Kidney (tissue), 22 donors: ENCODE measurements at places on chromosomes 1 and 21.
A peak's percentile ranks its signal among the peaks of the same experiment; 100 is the strongest.

GRCh38 chr21:17428484-17428869 lies 84.4 kb upstream of the CXADR start:
- H3K4me1 ChIP-seq: no peaks in the 10 kb centered on the region
- no peak overlapping the region for H3K27ac ChIP-seq
- no peaks in the 10 kb centered on the region for H3K27me3 ChIP-seq
- no peak for DNase-seq
- H3K4me3 ChIP-seq: no peak overlapping the region

GRCh38 chr1:171507435-171507834 lies 22.1 kb downstream of the PRRC2C start:
- H3K4me1 ChIP-seq: no peaks in the 10 kb centered on the region
- H3K36me3 ChIP-seq: no peaks in the 10 kb centered on the region
- H3K27me3 ChIP-seq: no peaks in the 10 kb centered on the region
- no peak for DNase-seq
- no peak overlapping the region for H3K27ac ChIP-seq

DNA sequence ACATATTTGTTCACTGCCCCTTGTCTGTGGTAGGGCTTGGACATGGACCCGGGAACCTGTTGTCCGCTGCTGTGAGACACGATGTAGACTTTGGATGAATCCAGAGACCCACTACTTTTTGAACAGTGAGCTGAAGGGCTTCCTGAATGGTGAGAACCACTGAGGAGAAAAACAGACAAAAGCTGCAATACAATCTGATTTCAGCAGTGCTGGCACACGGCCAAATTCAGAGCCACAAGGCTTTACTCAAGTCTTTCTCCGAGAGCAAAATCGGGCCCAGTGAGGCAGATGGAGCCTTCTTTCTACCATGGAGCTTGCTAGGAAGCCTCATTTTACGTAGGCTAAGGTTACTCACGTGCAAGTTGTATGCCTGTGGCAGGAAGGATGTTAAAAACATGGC lies 197.6 kb downstream of the SIPA1L2 start:
- H3K27me3 ChIP-seq: no peaks in the 10 kb centered on the region
- H3K4me1 ChIP-seq: peaks cover 7% of the 10 kb centered on the region
- H3K4me3 ChIP-seq: no peak overlapping the region
- no peak overlapping the region for H3K27ac ChIP-seq
- no peak for DNase-seq

DNA sequence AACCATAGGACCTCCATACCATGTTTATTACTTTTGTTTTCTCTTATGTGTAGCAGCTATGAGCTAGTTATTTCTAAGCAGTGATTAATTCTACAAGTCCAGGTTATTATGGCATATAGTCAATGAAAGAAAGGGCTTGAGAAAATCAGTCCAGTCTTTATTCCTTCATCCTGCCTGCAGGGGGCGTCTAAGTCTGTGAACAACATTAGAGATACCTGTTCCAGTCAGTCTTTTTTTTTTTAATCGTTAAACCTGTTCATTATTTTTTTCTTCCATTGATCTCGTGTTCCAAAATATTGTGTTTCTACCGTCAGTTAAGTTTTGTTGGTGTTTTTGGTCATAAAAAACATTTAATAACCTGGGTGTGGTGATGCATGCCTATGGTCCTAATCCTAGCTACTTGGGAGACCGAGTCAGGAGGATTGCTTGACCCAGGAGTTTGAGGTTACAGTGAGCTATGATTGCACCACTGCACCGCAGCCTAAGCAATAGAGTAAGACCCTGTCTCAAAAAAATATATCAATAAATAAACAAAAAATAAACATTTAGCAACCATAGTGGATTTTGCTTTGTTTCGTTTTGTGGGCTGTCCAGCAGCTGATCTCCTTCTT lies 29.4 kb upstream of the CD2 start:
- no peaks in the 10 kb centered on the region for H3K27me3 ChIP-seq
- H3K4me1 ChIP-seq: no peaks in the 10 kb centered on the region
- H3K36me3 ChIP-seq: no peaks in the 10 kb centered on the region
- DNase-seq: peak; percentile 86
- H3K27ac ChIP-seq: no peak overlapping the region
- H3K4me3 ChIP-seq: no peak overlapping the region

DNA sequence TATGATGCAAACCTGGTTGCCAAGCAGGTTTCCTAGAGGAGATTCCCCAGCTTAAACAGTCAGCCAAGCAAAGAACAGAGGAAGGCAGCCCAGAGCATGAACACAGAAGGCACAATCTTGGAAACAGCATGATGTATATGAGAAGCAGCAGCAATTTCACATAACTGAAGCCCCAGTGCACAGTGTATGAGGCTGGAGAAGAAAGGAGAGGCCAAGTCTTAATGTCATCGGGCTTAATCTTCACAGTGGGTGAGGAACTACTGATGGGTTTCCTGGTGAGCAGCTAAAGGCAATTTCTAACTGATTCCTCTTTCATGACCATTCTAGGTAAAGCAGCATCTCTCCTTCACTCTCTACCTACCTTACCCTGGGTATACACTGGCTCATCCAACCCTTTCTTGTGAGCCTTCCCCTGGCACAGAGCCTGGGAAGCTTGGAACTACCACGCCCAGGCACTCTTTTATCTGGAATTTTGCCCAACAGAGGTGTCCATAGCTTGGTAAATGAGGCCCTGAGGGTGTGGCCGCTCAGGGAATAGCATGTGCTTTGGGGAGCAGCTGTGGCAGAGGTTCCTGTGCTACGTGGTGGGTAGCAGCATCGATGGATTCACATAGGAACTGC lies 22.0 kb downstream of the FYB2 start:
- H3K4me3 ChIP-seq: no peak overlapping the region
- no peaks in the 10 kb centered on the region for H3K27me3 ChIP-seq
- H3K4me1 ChIP-seq: no peaks in the 10 kb centered on the region

DNA sequence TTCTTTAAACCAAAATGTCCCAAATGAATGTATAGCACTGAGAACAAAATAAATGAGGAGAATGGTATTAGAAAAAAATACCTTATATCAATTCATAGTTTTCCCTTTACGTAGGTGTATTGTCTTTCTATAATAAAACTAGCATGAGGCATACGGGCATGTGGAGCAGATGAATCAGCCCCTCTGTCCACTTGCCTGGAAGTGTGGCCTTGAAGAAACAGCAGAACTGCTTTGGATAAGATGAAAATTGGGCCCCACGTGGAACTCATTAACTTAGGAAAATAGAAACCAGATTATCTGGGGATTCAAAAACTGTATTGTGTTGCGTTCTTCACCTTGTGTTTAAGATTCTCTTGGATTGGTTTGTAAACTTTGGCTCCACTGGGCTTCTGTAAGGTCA lies 356.8 kb upstream of the B3GALT2 start:
- DNase-seq: no peak
- no peaks in the 10 kb centered on the region for H3K36me3 ChIP-seq
- H3K4me1 ChIP-seq: no peaks in the 10 kb centered on the region

DNA sequence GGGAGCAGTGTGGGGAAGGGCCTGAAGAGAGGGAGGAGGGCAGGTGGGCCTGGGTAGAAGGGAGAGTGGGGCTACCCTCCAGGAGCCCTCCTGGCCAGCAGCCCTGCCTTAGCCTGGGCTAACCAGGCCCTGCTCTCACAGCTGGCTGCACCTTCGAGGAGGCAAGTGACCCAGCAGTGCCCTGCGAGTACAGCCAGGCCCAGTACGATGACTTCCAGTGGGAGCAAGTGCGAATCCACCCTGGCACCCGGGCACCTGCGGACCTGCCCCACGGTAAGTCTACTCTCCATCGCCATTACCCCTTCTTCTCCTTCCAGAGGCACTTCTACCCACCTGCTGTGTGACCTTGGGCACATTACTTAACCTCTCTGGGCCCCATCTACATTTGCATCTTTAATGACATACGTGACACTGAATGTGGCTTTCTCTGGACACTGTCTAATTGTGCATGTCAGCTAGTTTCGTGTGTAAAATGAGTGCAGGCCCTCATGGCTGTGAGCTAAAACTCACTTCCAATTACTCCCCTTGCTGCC lies 18.9 kb downstream of the PTPRU start:
- peaks cover 2% of the 10 kb centered on the region for H3K4me1 ChIP-seq
- H3K27ac ChIP-seq: no peak overlapping the region
- DNase-seq: no peak
- no peak overlapping the region for H3K4me3 ChIP-seq

DNA sequence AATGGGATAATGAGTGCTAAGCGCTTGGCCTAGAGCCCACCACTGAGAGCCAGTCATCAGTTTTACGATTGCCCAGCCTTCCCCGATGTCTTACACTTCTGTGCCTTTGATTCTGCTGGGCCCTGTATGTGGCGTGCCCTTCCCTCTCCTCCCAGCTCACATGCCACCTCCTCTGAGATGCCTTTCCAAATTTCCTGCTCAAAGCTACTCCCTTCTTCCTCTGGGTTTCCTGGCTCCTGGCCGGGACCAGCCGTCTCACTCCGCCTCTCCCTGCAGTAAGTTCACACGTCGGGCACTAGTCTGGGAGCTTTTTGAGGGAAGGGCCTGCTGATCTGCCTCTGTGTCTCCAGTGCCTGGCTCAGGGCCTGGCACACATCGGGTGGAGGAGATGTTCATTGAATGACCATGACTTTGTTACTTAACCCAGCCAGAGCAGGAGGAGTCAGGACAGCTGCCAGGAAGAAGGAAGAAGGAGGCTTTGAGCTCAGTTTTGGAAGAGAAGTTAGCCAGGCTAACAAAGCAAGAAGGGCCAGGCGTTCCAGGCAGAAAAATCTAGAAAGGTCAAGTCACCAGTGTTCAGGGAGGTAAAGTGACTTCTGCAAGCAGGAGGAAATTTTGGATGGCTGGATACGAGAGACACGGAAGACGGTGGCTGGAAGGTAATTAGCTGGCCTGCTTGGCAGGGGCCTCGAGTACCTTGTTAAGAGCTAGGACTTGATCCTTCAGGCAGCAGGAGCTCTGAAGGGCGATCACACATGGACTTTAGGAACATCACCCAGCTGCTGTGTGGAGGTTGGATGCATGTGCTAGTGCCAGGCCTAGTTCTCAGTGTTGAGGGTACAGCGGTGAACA lies 63.6 kb downstream of the EPHB2 start:
- no peak for DNase-seq
- no peaks in the 10 kb centered on the region for H3K4me1 ChIP-seq
- no peak overlapping the region for H3K27ac ChIP-seq
- no peaks in the 10 kb centered on the region for H3K27me3 ChIP-seq

DNA sequence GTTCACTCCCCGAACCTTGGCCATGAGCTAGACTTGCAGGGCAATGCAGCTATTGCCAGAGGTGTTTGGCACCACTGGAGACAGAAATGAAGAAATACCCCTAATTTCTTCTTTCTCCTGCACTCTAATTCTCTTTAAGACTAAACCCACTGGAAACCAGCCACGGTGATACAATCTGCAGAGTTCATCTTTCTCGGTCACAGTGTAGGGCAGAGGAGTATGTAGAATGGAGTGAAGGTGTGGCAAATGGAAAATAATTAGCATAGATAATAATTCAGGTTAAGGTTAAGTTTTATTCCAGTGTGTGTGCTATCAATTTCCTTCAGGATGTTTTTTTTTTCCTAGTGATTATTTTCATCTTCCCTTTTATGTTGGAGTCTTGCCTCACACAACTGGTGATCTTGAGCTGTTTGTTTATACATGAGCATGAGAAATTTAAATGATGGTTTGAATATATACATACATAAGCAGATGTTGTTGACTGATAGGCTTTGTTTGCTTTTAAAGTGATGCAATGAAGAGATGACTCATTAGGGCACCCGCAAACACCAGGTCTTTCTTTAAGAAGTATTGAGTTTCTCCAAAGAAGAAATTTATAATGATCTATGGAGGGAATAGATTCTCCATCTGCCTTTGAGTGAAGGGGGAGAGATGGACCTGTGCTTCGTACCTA lies 81.9 kb downstream of the SPATA17 start:
- no peak overlapping the region for H3K27ac ChIP-seq
- peaks cover under 1% of the 10 kb centered on the region for H3K4me1 ChIP-seq
- H3K4me3 ChIP-seq: no peak overlapping the region
- H3K27me3 ChIP-seq: no peaks in the 10 kb centered on the region

GRCh38 chr1:184943998-184944397 lies 30.3 kb downstream of the NIBAN1 start:
- H3K4me1 ChIP-seq: no peaks in the 10 kb centered on the region
- no peak overlapping the region for H3K4me3 ChIP-seq
- DNase-seq: no peak

GRCh38 chr1:153390938-153391710 lies at the start of gene S100A8:
TSS of gene S100A8 (minus strand) at chr1:153391073. CDS start at chr1:153390535, 538 bp downstream.
- H3K36me3 ChIP-seq: no peaks in the 10 kb centered on the region
- no peaks in the 10 kb centered on the region for H3K27me3 ChIP-seq
- no peaks in the 10 kb centered on the region for H3K4me1 ChIP-seq
- DNase-seq: no peak

- H3K4me1 ChIP-seq: no peaks in the 10 kb centered on the region
- no peak overlapping the region for H3K4me3 ChIP-seq
- H3K27ac ChIP-seq: no peak overlapping the region
- H3K27me3 ChIP-seq: no peaks in the 10 kb centered on the region
These were observed 33.0 kb downstream of the LRRC8C start for GRCh38 chr1:89665941-89666340.

DNA sequence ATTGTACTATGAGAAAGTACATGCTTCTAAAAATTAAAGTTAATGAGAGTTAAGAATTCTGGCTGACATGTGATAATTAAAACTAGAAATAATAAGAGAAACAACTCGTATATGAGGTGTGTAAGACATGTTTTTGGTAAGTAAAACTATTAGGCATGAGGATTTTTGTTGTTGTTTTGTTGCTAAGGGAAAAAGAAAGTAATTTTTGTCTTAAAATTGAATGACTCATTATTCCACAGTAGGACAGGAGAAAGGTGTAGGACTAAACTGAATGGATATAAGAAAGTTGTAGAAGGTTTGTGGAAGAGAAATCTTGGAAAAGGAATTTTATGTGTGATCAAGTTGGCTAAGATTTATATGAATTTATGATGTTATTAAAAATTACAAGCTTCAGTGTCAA lies 54.8 kb downstream of the TBX19 start:
- no peak overlapping the region for H3K4me3 ChIP-seq
- no peak for DNase-seq
- no peak overlapping the region for H3K27ac ChIP-seq

DNA sequence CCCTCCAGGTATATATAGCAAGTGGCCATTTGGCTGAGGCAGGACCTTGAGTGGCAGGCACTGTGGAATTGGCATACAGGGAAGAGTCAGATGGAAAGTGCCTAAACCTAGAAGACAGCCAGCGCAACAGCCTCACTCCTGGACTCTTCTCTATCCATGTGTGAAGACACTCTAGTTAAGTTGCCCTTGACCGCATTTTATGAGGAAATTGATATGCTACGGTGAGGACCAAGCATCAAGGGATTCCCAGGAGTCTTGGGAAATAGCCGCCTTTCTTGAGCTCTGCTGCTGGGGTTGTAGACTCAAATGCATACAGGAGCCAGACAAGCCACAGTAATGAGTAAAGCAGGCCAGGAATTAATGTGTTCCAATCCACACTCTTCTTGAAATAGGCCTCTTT lies 145.9 kb upstream of the KAZN start:
- H3K27me3 ChIP-seq: no peaks in the 10 kb centered on the region
- no peak overlapping the region for H3K4me3 ChIP-seq
- H3K36me3 ChIP-seq: no peaks in the 10 kb centered on the region
- DNase-seq: no peak

DNA sequence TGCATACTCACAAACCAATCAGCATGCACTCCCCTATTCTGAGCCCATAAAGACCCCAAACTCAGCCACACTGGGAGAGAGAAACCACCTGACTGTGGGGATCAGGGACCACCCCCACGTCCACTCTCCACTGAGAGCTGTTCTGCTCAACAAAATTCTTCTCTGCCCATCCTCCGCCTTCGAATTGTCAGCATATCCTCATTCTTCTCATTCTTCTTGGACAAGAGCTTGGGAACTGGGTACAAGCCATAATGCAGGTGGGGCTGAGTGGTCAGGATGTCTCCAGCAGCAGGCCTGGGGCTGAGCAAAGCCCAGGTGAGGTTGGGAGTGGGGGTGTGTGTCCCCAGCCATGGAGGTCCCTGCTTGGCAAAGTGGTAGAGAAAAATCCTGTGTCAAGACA lies 34.6 kb upstream of the IFNGR2 start:
- no peak for DNase-seq
- no peak overlapping the region for H3K4me3 ChIP-seq
- no peaks in the 10 kb centered on the region for H3K4me1 ChIP-seq
- no peaks in the 10 kb centered on the region for H3K27me3 ChIP-seq
- no peak overlapping the region for H3K27ac ChIP-seq
